ENCODE measurements at places on chromosomes 13 and 19.

DNA sequence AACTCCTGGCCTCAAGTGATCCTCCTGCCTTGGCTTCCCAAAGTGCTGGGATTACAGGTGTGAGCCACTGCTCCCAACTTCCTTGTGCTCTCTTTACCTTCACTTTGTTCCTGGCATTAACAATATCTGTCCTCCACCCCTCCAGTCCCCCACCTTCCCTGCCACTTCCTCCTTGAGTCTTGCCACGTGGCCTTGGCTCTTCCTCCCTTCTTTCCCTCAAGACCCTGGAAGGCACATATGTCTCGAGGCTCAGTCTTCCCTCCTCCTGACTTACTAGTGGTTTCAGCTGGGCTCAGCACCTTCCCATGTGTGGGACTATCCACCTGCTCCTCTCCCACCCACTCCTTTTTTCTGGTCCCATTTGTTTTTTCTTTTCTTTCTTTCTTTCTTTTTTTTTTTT lies 70.6 kb downstream of the IER2 start:
- no peak for DNase-seq

DNA sequence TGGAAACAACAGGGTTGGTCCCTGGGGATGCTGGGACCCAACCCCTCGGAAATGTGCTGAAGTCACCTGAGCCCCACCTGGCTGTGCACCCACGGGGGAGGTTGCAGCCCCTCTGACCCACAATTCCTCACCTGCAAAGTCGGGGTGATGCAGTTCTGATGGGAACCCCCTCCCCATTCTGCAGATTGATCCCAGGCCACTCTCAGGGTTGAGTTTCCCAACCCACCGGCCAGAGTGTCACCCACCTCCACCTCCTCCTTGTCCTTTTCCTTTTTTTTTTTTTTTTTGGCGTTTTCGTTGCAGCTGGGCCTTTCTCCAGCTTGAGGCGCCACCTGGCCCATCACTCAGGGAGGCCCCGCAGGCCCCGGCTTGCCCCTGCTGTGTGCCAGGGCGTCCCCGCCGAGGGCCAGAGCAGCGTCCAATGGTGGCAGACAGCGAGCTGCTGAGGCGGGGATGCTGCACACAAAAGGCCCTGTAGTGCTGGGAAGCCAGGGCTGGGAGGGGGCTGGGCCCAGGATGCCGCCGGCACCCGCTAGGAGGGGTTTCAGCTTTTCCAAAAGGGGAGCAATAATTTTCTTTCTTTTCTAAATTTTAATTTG lies 4.6 kb downstream of the PIK3R2 start:
- no peak for DNase-seq

- DNase-seq, result no peak
Observed at GRCh38 chr13:110652231-110652730, 36.9 kb downstream of the NAXD start.

DNA sequence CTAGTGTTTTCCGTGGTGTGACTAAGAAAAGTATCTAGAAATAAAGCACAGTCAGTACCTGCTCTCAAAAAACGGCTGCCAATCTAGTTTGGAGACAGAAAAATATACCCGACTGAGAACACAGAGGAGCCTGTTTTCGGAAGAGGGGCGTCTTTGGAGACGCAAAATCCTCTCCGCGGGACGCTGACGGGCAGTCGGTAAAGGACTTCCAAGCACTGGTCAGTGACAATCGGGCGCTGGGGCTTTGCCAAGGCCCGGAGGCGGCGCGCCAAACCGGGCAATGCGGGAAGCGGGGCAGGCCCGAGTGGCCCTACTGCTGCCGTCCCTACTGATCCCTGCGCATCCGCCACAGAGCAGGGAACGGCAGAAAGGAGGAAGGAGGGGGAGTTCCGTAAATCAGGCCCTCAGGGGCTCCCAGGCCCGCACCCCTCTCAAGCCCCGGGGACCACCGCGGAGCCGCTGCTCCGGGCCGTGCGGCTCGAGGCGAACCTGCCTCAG lies 588 bp upstream of the DPY19L3 start:
- peak; percentile 83 for DNase-seq

DNA sequence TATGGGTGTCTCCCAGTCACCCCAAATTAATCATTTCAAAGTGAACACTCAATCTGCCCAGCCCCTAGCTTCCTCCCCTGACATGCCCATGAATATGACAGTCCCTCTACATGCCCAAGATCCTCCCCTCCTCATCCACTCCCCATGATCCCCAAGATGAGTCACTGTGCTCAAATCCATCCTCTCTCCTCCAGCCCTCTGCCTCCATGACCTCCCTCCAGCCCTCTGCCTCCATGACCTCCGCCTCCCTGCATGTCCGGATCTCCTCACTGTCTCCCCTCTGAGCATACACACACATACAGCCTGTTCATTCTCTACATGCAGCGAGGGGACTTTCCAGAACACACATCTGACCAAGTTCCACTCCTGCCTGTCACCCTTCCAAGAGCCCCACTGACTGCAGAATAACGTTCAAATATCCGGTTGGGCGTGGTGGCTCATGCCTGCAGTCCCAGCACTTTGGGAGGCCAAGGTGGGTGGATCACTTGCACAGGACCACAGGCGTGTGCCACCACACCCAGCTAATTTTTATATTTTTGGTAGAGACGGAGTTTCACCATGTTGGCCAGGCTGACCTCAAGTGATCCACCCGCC lies 18.4 kb upstream of the FEM1A start:
- no peak for DNase-seq

DNA sequence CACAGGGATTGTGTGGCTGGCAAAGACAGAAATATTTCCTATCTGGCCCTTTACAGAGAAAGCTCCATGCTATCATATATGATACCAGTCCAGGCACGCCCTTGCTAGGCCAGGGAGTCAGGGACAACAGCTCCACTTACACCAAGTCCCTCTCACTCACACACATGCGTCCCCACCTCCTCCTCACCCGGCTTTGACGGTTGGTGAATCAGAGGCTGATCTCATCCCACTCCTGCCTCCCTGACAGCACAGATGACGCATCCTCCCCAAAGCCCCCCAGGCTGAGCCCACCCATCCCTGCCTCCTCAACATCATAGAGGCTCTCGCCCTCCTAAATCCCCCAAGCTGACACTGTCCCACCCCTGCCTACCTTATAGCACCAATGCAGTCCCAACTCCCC lies 62.7 kb downstream of the F2RL3 start:
- no peak for DNase-seq

DNA sequence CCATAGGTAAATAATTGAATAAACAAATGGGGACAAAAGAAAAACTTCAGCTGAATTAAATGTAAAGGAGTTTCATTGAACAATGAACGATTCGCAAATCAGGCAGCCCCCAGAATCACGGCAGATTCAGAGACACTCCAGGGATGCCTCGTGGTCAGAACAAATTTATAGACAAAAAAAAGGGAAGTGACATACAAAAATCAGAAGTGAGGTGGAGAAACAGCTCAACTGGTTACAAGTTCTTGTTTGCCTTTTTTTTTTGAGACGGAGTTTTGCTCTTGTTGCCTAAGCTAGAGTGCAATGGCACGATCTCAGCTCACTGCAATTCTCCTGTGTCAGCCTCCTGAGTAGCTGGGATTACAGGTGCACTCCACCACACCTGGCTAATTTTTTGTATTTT lies 5.7 kb downstream of the ZNF566 start:
- no peak for DNase-seq

- DNase-seq, result peak; percentile 87
Observed at GRCh38 chr19:14432791-14433553, at the start of gene PKN1. PKN1 (plus strand) TSS chr19:14433306; CDS start chr19:14433522, 216 bp downstream.

DNA sequence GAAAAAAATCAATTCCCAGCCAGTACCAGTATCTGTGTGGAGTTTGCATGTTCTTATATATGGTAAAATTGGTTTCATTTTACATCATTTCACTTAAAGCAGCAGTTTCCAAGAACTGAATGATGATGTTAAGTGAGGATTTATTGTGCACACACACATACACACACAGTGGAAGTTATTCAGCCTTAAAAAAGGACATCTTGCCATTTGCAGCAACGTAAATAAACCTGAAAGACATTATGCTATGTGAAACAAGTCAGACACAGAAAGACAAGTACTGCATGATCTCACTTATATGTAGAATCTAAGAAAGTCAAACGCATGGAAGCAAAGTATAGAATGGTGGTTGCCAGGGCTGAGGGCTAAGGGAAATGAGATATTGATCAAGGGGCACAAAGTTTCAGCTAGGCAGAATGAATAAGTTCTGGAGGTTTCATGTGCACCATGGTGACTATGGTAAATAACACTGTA lies 5.3 kb downstream of the SIGLECL1 start:
- no peak for DNase-seq

DNA sequence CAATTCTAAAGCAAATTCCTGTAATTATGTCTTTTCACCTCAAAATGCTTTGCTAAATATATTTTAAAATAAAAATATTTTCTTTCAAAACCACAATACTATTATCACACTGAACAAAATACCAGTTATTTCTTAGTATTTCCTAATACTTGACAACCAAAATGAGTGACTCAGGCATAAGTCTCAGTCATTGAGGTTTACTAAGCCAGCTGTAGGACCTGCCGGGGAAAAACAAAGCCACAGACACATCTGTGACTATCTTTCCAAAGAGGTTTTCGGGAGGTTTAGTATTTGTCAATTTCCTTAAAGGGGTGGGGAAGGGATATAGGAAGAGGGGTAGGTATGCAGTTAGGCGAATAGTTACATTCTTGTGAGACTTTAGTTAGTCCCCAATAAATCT lies 3.2 kb upstream of the ZNF235 start:
- DNase-seq, result no peak

DNA sequence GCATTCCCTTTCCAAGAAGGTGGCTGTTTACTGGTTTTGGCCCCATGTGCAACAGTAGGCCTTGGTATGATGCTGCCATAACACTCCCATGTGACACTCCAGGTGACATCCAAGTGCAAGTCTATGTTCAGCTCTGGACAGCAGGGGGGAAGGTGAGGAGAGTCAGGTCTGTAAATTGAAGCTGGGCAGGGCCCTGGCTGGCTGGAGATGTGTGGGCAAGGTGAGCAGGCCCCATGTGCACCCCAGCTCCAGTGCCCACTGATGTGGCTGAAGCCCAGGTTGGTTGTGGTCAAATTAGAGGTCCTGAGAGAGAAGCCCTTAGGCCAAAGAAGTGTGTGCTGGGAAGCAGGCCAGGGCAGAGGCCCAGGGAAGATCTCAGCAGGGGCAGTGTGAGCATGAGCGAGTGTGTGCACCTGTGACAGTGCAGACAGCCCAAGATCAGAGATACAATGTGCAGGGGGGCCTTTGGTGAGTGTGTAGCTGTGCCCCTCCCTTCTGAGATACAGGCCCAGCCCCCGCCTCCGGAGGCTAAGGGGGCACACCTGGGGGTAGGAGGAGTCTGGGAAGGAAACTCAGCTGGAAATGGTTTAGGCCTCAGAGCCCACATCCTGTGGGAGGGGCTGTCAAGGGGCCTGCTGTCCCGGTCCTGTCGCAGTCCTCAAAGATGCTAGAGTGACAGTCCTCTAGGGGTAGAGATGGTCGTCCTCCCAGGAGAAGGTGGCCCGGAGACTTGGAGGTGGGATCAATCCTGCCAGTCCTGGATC lies 18.6 kb downstream of the DEDD2 start:
- no peak for DNase-seq

DNA sequence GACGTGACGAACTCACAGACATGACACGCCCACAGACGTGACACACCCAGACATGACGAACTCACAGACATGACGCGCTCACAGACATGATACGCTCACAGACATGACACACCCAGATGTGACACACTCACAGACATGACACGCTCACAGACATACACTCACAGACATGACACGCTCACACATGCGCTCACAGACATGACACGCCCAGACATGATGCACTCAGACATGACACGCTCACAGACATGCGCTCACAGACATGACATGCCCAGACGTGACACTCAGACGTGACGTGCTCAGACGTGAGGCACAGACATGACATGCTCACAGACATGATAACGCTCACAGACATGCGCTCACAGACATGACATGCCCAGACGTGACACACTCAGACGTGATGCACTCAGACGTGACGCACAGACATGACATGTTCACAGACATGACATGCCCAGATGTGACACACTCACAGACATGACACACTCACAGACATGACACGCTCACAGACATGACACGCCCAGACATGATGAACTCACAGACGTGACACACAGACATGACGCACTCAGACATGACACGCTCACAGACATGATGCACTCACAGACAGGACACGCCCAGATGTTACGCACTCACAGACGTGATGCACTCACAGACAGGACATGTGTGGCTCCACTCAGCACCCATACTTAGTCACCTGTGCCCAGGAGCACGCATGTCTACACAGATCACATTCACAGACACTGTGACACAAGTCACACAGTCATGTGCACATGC lies 8.1 kb downstream of the ERFL start:
- DNase-seq, result no peak

GRCh38 chr13:66076417-66076816 lies 1153.7 kb downstream of the PCDH9 start:
- no peak for DNase-seq
